ENCODE measurements at places on chromosomes 13 and 19.
A peak's percentile ranks its signal among the peaks of the same experiment; 100 is the strongest.

DNA sequence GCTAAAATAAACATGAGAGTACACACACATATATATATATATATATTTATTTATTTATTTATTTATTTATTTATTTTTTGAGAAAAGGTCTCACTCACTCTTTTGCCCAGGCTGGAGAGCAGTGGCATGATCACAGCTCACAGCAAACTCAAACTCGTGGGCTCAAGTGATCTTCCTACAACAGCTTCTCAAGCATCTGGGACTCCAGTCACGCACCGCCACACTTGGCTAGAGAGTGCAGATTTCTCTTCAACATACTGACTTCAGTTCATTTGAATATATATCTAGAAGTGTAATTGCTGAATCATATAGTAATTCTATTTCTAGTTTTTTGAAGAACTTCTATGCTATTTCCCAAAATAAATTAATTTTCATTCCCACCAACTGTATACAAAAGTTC is 1711.8 kb downstream of the SLITRK5 start:
- no peak for DNase-seq

- DNase-seq: no peak
Measured at GRCh38 chr13:113283904-113284303, 13.1 kb upstream of the LAMP1 start.

GRCh38 chr13:76853481-76853880 is 32.7 kb downstream of the KCTD12 start:
- no peak for DNase-seq

- DNase-seq: no peak
Measured at GRCh38 chr19:12984683-12985048, 10.6 kb upstream of the NFIX start.

DNA sequence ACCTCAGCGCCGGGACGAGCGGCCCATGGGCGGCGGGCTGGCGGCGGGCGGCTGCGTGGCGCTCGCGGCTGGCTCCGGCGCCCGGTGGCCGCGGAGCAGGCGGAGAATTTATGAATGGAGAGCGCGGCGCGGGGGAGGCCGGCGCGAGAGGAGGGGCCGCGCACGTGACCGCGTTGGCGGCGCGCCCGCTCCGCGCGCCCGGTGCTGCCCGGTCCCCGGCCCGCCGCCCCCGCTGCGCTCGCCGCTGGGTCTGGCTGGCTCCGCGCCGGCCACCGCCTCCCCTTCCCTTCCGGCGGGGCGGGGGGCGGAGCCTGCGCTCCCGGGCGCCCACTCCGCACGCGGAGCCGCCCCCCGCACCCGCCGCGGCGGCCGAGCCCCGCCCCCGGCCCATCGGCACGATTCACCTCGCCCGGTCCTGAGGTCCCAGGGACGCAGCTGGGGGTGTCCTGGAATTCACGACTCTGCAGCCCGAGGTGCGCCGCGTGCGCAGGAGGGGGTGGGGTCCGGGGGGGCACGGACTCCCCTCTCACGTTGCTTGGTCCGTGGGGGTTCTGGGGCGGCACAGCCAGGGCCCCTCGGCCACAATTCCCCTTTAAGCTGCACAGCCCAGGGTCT is at the start of gene CBARP:
Gene CBARP, minus strand, starts transcription at position 252 of the 615 bp plus-strand sequence. CDS start 1,905 bp downstream, outside the sequence.
- DNase-seq: no peak

DNA sequence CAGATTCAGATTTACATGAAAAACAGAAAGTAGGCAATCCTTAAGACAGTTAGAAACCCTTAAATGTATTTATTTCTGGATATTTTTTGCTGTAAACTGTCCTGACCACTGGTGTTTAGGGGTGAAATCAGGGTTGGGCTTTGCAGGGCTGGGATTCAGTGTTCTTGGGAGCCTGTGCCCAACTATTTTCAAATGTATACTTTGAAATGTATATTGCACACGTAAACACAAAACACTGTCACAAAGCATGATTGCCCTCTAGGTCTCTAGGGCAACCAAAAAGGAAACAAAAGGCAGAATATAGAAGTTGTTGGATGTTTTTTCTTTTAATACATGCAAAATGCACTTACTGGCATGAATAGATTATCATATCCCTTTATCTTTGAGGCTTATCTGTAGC is 1185.4 kb downstream of the DIAPH3 start:
- DNase-seq: no peak

DNA sequence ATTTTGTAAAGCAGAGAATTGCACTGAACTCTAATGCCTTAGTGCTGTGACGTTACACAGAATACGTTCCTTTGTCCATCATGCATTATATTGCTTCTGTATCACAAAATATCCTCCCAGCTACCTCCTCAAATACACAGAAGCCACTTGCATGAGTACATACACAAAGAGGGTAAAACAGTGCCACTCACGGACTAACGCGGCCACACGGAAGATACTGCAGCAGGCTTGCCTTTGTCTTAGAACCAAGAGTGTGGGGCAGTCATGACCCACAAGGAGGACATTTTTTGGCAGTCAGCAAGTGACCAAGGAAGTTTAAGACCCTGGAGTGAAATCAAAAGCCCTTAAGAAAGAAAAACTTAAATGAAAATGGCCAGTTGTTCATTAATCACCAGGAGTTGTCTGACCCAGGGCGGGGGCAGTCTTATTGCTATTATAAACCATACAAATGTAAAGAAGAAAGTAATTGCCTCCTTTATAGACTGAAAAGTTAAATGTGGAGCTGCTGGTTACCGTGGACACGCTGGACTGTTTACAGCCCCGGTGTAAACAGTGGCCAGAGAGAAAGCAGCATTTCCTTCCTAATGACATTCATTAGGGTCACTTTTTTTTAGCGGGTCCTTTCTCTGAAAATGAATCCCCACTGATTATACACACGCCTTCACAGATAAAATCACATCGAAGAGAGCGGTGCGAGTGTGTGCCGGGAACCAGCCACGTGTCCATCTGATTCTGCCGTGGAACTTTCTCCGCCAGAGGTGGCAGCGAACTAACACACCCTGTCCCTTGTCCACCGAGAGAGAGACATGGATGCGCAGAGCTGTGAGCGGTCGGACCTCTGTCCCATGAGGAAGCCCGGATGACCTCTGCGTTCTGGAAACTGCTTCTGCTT is 66.8 kb downstream of the SOX1 start:
- DNase-seq: no peak

GRCh38 chr13:52022356-52022755 is 2.1 kb upstream of the UTP14C start:
- DNase-seq: no peak

- DNase-seq: no peak
Measured at GRCh38 chr19:21612403-21612872, 107.0 kb downstream of the ZNF429 start.

DNA sequence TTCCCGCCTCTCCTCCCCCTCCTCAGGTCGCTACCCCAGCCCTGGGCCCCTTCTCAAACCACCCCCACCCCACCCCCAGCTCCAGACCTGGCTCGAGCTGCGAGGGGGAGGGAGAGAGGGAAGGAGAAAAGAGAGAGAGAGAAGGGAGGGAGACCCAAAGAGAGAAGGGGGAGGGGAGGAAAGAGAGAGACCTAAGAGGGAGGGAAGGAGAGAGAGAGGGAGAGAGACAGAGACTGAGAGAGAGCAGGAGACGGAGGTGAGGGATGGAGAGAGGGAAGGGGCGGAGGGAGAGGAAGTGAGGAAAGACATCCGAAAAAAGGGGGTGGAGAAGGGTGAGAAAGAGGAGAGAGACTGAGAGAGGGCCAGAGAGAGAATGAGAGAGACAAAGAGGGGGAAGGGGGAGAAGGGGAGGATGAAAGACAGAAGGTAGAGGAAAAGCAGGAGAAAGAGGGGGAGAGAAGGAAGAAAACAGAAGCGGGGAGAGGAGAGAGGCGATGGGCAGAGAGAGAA is 2.0 kb upstream of the SPACA6 start:
- no peak for DNase-seq

DNA sequence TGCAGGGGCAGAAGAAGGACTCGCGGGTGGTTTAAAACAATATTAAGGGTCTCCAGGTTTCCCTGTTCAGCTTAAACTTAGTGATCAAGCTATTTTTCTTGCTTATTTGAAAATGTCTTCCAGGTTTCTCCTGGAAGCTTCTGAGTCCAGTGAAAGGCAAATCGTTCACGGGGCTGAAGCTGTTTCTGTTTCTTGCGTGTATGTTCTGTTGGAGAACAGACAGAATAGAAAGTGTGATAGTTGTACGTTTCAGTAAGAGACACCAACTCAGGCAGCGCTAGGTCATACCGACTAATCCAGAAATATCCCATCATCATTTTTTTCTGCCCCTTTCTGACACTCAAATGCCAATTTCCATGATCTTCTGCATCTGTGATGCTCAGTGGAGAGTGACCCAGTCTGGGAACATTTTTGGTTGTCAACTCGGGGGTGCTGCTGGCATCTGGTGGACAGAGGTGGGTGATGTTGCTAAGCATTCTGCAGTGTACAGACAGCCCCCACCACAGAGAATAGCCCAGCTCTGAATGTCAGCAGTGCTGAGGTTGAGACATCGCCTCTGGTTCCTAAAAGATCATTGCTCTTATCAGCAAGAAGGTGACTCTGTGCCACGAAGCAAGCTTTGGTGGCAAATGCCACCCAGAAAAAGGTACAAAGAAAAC is 4.3 kb downstream of the KLF2 start:
- DNase-seq: no peak

DNA sequence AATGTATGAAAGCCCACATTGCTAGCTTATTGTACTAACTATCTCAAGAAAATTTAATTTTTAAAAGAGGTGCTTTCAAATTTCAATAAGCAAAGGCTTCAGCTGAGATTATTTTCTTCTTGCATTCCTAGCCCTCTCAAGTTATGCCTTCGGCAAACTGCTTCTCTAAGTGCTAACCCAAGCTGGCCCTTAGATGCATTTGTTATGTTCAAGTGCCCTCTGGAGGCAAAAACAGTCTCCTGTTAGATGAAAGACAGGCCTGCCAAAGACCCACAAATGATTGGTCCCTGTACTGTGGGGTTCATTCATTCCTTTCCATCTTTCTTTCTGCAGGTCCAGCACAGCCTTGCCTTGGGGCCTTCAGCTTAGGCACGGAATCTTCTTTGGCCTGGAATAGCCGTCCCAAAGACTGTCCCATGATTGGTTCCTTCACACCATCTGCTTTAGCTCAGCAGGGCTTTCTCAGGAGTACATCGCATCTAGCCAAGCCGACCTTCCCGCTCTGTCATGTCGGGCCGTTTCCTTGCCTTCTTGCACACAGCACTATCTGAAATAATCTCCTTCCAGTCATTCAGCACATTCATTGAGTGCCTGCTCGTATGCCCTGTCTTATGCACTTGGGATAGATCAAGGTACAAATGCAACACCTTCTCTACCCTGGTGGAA is 26.4 kb upstream of the TPTE2 start:
- DNase-seq: no peak

- no peak for DNase-seq
Measured at GRCh38 chr19:32489971-32490370, 84.4 kb downstream of the DPY19L3 start.

- DNase-seq: no peak
Measured at GRCh38 chr13:27665333-27665732, 43.6 kb downstream of the POLR1D start.

GRCh38 chr19:14843578-14843977 is 5.1 kb downstream of the OR7A10 start:
- DNase-seq: no peak

DNA sequence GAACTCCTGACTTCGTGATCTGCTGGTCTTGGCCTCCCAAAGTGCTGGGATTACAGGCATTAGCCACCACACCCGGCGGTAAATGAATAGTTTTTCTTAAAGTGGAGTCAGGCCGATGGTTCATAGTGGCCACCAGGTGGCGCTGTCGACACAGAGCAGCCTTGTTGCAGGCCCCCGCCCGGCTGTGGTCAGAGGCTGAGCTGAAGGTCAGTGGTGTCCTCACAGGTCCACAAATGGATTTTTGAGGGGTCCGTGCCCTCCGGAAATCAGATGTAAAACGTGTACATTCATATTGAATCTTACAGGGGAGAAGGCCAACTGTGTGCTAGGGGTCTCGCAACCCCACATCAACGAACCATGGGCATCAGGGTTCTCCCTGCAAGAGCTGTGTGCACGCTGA is 13.4 kb upstream of the WDR18 start:
- DNase-seq: peak; percentile 18

DNA sequence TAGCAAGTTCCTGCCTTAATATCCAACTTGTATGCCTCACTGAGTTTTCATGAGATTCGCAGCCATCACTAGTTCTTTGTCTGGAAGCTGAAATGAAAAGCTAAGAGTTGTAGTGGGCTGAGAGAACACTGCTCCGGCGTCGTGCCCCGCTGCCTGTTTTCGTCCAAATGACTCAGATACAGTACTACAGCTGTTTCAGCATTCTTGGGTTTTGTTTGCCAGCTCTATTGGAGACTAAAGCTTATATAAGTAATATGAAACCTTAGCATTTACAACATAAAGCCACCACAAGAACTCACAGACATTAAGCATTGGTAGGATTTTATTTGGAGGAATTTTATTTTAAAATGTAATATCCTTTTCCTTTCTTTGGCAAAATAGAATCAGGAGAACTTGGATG is 299.7 kb downstream of the DLEU7 start:
- DNase-seq: no peak

DNA sequence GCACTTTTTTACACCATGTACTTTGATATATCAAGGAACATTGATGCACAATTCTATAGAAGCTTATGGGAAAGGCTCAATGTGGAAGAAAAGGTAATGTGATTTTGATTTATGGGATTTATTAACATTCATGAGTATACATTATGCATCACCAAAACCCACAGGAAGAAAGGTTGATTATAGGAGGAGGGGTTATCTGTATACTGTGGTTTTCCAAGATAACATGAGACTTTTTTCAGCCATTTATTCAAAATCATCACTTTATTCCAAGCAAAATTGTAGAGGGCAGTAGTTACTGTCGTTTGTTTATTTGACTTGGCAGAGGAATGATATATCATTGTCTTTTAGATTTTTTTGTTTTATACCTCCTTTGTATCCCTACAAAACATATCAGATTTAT is 54.9 kb downstream of the WDFY2 start:
- no peak for DNase-seq

DNA sequence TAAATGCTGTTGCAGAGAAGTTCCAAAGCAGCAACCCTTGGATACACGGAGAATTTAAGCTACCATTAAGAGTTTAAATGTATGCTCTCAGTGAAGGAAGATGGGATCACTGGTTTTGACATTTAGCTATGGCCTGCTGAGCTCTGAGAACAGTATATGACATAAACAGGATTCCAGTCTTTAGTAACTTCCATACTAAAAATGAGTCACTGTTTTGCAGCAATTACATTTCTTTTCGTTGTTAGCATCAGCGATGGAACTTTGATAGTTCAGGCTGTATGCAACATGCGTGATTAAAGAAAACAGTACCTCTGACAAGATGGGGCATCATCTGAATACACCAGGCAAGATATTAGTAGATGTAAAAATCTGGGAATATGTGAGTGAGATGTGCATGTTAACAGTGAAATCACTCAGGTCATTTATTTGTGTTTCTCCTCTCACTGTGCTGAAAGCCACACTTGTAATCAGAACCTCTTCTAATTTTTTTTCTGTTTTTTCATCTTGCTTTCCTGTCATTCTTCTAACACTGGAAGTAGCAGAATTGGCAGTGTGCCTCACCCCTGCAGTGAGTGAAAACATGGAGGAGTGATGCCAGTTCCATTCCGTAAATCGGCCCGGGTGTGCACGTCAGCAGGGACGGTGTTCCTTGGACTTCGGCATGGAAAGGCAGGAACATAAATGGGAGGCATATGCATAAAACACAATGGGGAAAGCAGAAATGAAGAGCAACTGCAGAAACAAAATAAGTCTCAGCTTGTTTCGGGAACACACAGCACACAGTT is 361.5 kb downstream of the OXGR1 start:
- no peak for DNase-seq
